ENCODE measurements at places on chromosomes 4 and X.

GRCh38 chr4:100422894-100423293 lies 94.9 kb downstream of the EMCN start:
- DNase-seq, result peak; percentile 22

- DNase-seq, result peak; percentile 63
Measured at GRCh38 chr4:75939890-75940691, 722 bp downstream of the NAAA start.

DNA sequence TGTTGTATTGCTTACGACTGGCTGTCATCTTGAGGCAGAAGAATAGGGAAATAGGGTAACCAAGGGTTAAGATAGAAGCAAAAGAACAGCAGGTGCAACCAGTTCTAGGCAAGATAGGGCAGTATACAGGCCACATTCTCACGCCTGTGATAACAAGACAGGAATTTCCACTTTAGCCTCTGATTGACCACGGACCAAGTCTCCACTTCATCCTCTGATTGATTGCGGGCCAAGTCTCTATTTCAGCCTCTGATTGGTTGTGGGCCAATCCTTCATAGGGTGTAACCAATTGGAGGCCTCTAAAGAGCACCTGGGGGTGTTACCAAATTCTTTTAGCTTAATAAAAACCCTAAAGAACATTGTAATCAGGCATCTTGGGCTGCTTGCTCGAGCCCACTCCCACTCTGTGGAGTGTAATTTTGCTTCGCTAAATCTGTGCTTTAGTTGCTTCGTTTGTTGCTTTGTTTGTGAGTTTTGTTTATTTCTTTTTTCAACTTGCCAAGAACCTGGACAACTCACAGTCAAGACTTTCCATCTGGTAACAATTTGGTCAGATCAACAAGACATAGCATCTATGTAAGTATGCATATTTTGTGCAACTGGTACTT lies 8.7 kb upstream of the TBC1D9 start:
- peak; percentile 38 for DNase-seq

GRCh38 chr4:21097026-21097425 lies 396.8 kb downstream of the PACRGL start:
- DNase-seq, result no peak

GRCh38 chrX:100674705-100675104 lies 30.7 kb downstream of the SRPX2 start:
- no peak for DNase-seq
